ENCODE measurements at places on chromosomes 3 and 15.
A peak's percentile ranks its signal among the peaks of the same experiment; 100 is the strongest.

DNA sequence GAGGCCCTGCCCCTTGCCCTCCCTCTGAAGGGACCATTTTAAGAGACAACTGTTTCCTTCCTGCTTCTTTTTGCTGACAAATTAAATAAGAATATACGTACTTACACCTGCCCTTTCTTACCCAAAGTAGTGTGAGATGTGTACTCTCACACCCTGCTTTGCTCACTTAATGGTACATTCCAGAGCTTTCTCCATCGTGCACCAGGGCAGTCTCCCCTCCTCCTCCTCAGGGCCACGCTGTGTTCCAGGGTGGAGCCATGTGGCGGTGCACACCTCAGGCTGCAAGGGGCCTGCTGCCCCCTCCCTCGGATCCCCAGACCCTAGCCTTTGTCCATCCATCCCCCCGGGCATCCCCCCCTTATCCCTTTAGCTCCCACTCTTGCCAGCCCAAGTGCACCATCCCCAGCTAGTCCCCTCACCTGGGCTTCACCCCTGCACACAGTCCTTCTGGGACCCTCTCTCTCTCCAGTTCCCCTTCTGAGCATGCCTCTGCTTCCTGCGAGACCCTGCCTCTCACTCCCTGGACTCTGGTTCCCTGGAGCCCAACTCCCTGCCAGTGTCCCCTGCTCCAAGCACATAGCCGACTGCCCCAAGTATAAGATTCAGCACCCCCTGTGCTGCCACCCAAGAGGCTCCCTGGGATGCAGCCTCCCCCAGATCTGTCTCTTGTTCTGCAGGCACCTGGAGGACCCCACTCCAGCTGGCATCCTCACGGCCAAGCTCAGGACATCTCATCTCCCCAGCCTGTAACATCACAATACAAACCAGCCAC is 89.5 kb upstream of the IQSEC1 start:
- DNase-seq, result no peak

GRCh38 chr3:21620511-21621155 is 130.4 kb downstream of the ZNF385D start:
- DNase-seq, result no peak

GRCh38 chr3:40118091-40118490 is 191.4 kb upstream of the EIF1B start:
- DNase-seq, result no peak

- DNase-seq, result no peak
These were observed 413.9 kb downstream of the EPHA3 start for GRCh38 chr3:89521328-89521727.

GRCh38 chr15:35852818-35853624 is 307.1 kb upstream of the DPH6 start:
- DNase-seq, result no peak

GRCh38 chr15:87849181-87849580 is 407.4 kb downstream of the NTRK3 start:
- no peak for DNase-seq

DNA sequence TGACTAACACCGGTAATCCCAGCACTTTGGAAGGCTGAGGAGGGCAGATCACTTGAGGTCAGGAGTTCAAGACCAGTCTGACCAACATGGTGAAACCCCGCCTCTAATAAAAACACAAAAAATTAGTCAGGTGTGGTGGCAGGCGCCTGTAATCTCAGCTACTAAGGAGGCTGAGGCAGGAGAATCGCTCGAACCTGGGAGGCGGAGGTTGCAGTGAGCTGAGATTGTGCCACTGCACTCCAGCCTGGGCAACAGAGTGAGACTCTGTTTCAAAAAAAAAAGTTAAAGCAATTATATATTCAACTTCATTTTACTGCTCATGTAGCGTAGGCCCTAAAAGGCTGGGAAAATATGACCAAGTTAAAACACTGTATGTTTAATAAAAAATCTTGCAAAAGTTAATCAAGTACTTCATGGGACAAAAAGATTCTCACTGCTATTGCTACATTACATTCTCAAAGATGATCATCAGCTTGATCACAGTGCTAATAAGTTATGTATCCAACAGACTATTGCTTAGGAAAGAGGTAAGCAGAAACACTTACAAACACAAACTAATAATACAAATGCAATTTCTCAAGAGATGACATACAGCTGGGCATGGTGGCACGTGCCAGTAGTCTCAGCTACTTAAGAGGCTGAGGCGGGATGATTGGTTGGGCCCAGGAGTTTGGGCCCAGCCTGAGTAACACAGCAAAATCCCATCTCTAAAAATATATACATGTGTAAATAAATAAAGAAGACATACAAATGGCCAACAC is 2.7 kb downstream of the COPS2 start:
- no peak for DNase-seq

DNA sequence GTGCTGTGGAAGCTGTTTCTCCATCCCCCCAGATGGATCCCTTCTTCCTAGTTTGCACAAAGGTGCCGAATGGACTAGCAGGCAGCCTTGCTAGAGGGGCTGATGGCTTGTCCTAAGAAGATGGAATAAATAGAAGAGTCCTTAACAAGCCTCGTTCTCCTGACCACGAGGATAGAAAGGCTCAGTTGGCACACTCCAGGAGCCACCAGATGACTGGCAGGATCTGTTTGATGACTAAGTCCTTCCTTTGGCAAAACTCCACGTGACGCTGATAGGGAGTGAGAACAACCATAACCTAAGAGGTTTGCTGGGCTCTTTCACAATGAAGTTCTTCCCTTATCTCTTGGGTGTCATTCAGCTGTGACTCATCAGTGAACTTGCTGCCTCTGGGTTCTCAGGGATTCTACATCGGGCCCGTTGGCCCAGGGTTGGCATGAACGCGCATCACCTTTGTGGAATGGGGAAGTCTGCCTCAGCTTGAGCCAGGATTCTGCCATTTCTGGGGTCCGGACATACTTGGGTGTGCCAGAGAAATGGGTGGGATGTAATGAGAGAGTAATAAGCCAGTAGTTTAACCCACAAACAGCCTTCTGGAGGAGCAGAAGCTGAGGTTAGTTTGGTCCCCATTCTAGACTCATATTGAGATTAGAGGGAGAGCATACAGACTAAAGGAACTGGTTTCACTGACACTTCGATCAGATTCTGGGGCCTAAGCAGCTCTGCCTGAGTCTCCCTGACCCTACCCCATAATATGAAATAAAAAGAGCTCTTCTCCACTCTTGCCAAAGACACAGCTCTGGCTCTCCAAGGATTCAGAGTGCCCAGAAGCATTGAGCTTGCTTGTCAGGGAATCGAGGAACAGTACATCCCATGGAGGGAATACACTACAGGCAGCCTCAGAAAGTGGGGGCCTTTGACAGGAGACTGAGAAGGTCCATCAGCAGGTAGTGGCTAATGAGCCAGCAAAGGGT is 2.0 kb upstream of the MELTF start:
- no peak for DNase-seq

DNA sequence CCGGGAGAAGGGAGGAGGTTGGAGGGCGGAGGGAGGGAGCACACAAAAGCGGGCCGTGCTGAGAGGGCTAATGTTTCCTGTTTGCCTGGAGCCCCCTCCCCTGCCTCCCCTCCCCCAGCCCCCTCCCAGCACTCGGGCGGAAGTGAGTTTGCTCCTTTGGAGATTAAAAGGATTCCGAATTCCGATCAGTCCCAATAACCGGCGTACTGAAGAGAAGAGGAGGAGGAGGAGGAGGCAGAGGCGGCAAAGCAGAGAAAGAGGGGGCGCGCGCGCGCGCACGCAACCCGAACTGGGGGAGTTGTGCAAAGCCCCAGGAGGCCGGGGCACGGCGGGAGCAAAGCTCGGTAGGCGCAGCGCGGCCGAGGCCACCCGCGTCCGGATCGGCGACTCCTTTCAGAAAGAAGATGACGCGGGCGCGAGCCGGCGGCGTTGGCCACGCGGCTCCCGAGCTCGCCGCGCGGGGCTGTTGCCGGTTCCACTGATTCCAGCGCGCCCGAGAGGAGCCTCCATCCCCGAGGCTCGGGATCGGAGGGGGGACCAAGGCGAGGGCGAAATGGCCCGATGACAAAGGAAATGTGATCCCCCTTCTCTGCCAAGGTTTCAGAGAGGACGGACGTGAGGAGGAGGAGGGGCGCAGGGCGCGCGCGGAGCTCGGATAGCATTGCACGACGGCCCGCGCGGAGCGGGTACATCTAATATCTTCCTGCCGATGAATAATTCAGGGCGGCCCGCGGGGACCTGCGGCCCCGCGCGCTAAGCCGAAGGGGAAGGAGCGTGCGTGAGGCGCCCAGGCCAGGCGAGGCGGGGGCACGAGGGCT is 1.1 kb upstream of the TRIM71 start:
- peak; percentile 21 for DNase-seq

- DNase-seq, result no peak
These were observed 90.4 kb upstream of the TSEN2 start for GRCh38 chr3:12393894-12394293.

GRCh38 chr3:163812006-163812405 is 1266.3 kb downstream of the SI start:
- DNase-seq, result no peak

DNA sequence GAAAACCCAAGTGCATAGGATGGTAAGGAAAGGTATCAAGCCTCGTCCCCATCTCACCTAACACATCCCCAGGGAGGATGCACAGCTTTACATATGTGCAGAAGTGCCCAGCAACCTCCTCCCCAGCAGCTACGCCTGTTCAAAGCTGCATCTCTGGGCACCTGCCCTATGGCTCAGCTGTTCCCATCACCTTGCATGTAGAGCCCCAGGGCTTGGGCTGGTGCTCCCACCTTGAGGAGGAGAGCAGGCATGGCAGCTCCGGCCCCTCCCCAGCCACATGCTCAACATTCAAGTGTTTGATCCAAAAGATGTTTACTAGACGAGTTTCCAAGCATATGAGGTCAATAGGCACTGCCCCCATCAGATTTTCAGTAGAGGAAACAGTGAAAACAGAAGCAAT is 173.5 kb downstream of the ATP10A start:
- DNase-seq, result no peak

GRCh38 chr3:170802164-170803151 is 67.5 kb downstream of the RPL22L1 start:
- DNase-seq, result no peak

- no peak for DNase-seq
These were observed 165.0 kb downstream of the STXBP5L start for GRCh38 chr3:121073011-121073410.

- DNase-seq, result no peak
These were observed 588.8 kb upstream of the GOLIM4 start for GRCh38 chr3:168684519-168684918.

DNA sequence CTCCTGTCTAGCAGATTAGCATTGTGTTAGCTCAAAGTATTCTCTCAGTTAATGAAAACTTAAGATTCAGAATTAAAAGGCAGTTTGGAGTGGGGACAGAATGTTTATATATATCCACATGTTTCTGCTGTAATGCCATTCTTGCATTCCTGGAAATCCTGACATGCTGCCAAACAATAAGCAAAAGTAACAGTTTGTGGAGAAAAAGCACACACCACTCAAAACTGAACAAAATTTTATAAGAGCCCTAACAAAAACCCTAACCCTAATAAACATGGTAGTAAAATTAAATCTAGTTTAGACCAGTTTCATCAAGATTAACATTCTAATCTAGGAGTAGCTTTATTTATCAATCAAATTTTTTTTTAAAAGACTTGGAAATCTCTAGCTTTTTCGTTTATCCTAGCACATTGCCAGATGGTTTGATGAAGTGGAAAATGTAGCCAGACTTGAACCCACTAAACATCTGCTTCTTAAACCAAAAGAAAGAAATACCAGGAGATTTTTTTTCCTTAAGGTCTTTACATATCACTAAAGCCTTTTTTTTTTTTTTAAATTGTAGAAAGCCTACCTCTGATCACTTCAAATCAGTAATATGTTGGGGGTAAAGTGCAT is 3.7 kb downstream of the TCAIM start:
- DNase-seq, result no peak

DNA sequence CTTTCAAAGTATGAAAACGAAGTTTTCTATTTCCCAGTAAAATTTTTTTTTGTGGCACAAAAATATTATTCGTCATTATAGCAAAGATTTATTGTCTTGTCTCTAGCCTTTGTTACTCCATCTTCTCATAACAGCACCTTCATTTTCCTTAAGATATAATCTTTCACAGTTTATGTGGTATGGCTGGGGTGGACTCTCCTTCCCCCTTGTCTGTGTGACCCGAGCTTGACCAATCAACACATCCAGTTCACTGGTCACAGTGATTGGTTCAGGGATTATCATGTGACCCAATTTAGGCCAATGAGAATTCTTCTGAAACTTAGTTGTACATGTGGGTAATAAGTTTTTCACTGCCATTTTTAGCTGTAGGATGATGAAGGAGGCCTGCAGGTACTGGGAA is 71.2 kb upstream of the DCBLD2 start:
- DNase-seq, result no peak

DNA sequence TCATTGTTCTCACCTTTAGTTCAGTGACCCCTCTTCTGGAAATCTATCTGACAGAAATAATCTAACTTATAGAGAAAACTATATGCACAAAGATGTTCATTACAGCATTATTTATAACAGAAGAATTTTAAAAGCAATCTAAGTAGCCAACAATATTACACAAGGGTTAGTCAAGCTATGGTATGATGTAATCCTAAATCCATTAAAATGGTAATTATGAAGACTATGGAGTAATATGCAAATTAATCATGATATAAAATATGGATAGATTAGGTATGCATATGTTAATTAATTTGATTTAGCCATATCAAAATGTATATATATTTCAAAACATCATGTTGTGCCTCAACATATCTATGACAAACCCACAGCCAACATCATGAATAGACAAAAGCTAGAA is 17.7 kb upstream of the HERC1 start:
- no peak for DNase-seq

DNA sequence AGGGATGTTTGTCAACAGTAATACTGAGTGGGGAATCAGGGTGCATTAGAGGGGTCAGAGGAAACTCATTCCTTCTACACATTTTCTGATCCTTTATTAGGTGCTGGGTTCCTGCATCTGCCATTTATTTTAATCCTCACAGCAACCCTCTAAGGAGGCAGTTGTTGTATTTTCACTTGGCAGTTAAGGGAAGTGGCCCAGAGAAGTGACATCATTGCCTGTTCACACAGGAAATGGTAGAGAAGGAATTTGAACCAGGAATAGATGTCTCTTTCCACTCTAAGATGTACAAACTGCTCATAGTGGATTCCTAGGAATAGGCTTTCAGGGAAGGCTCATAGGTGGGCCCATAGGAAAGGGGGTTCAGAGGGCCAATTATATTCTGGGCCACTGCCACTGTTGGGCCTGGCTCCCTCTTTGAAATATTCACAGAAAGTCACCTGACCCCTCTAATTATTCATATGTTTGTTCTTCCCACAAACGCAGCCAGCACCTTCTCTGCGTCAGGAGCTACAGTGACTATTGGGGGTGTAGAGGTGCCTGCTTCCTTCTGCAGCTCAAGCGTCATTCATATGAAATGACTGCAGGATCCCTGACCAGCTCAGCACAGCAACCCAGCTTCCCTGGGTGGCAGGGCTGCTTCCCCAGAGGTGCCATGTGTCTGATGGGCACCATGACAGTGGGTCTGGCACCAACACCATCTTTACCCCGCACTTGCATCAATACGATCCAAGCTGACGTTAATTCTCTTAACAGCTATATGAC is 163.9 kb upstream of the SMAD3 start:
- DNase-seq, result no peak

GRCh38 chr15:41873711-41874110 is 20.1 kb downstream of the SPTBN5 start:
- no peak for DNase-seq

- DNase-seq, result no peak
These were observed 28.5 kb downstream of the DNAJC13 start for GRCh38 chr3:132445817-132446216.

Data from activated T-cell treated with anti-CD3 and anti-CD28 coated beads, Interleukin-2, amount 50 U/mL, for 1 hour (primary cell).